ENCODE measurements at places on chromosomes 4 and X.

DNA sequence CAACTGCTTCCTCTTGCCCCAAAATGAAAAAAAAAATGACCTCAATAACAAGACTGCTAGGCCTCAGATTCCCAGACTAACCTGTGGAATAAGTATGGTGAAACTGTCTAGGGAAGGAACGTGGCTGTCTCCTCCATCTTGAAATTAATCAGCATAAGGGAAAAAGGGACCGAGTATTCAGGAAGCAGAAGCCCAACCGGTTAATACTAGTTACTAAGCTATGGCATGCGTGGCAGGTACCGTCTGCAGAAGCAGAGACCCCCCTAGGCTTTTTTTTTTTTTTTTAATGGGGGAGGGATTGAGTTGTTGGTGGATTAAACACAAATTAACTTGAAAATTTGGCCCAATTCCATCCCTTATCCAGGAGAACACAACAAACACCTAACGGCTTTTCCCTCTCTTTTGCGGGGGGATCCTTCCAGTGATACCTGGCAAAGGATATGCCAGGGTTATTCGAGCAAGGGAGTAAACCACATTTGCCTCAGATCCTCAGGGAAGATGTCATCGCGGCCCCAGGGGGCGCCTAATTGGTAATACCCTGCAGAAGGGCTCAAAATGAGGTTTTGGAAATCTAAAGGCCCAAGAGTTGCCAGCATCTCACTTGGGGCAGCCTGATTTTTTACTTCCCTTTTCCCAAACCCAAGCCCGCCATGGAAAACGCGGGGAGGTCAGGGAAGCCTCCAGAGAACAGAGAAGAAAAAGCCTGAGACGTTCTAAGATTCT is 893 bp downstream of the RLIM start:
- DNase-seq, result peak; percentile 34

DNA sequence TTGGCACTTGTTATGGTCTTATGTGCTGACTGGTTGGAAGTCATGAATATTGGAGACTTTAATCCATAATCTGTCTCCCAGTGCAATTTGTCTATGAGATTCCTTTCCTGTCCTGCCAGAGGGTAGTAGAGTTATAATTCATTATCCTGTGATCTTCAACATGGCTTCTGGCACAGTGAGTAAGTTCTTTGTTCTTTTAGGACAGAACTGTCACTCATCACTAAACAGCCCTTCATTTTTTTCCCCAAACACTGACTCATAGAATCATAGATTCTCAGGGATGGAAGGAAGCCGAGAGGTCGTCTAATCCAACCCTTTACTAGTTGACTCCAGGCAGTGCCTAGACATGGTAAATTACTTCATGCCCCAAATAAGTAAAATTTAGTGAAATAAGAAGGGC is 78.4 kb downstream of the LUZP4 start:
- DNase-seq, result peak; percentile 5

DNA sequence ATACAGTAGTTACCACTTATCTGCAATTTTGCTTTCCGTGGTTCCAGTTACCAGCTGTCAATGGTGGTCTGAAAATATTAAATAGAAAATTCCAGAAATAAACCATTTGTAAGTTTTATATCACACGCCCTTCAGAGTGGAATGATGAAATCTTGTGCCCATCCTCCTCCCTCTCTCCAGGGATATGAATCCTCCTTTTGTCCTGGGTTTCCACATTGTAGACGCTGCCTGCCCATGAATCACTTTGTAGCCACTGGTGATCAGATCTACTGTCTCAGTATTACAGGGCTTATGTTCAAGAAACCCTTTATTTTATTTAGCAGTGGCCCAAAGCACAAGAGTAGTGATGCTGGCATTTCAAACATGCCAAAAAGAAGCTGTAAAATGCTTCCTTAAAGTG is 198.6 kb downstream of the KCNIP4 start:
- DNase-seq, result no peak

GRCh38 chr4:168503652-168504362 is 7.0 kb downstream of the PALLD start:
- no peak for DNase-seq

DNA sequence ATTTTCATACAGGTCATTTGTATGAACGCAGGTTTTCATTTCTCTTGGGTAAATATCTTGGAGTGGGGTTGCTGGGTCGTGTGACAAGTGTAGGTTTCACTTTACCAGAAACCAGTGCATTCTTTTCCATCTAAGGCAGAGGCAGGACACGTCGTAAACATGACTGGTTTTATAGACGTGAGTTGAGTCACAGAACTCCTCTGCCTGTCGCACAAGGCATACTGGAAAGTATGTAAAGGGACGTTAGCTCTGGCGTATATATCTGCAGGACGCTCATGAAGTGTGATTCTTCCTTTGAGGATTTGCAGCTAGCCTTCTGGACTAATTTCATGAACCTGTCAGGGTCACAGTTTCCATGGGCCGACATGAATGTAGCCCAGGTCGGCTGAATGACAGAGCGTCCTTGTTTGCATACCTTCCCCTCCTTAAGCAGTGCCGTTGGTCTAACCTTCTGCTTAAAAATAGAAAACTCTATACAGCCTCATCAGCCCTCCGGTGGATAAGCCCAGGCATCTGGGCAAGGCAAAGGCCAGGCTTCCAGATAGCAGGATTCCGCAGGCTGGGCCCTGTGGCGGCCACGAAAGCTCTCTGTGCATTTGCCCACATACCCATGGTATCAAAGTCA is 106.0 kb downstream of the GPR143 start:
- peak; percentile 30 for DNase-seq

DNA sequence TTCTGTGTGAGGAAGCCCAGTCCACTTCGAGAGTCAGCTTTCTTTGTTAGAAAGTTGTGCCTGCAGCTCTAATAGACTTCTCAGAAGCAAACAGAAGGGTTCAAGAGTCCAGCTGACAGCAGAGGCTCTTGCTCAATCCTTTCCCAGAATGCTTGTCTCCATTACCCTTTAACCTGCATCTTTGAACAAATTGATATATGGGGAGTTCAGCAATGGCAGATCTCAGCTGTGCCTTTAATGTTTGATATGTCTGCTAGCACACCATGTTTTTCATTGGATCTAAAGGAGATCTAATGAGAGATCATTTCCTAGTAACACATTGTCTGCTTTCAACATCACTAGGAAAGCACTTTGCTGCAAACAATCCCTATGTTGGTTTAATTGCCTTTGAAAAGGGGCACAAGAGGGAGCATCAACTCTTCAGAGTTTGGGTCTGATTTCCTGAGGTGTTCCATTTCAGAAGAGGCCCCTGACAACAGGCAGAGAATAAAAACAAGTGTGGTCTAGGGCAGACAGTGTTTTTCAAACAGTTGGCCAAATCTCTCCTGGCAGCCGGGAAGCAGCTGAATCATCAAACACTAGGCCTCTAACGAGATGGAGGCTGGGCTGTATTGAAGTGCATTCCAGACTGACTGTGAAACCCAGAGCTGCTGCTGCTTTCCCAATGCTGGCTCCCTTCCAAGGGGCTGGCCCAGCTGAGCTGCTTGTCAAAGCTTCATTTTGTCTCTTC is 55.5 kb downstream of the LUZP4 start:
- DNase-seq, result peak; percentile 91

DNA sequence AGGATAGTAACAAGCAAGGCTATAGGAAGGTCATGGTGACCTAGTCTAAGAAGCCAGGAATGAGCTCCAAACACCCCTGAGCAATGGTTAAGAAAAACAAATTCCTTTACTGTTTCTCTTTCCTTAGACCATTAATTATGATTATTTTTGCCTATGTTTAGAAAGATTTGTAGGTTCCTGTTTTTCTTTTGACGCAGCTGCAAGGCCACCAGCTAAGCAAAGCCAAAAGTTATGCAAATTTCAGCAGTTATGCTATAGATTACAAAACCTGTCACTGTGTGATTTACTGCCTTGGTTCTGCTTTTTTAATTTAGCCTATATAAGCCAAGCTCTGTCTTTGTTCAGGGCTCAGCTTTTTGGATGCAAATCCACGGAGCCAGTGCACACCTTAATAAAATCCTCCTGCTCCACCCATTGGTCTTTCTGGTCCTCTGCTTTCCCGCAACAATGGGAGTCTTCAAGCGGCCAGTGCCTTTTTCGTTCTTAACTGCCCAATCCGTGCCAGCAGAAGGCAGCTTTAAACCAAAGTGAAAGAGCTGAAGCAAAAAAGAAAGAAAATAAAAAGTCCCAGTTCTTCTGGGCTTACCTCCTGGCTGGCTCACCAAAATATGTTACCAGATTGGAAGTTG is 1.4 kb upstream of the CEP135 start:
- DNase-seq, result peak; percentile 19

GRCh38 chr4:40185830-40186664 is 10.8 kb upstream of the RHOH start:
- no peak for DNase-seq

DNA sequence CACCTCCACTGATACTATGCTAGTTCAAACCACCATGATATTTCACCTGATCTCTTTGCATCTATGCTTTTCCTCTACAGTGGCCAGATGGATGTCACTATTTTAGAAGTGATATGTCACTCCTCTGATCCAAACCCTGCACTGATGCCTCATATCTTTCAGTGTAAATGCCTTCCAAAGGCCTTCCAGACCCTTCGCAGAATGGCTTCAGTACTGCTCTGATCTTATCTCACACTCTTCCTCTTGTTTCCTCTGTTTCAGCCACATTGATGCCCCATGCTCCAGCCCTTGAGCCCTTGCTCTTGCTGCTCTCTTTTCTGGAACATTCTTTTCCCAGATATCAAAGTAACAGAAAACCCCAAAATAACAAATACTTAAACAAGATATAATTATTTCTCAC is 17.9 kb downstream of the MID1IP1 start:
- DNase-seq, result no peak

- no peak for DNase-seq
Observed at GRCh38 chr4:108878806-108879205, 116.0 kb upstream of the ETNPPL start.

Measured in EL (cell line).